ENCODE measurements at places on chromosomes 5 and 9.

DNA sequence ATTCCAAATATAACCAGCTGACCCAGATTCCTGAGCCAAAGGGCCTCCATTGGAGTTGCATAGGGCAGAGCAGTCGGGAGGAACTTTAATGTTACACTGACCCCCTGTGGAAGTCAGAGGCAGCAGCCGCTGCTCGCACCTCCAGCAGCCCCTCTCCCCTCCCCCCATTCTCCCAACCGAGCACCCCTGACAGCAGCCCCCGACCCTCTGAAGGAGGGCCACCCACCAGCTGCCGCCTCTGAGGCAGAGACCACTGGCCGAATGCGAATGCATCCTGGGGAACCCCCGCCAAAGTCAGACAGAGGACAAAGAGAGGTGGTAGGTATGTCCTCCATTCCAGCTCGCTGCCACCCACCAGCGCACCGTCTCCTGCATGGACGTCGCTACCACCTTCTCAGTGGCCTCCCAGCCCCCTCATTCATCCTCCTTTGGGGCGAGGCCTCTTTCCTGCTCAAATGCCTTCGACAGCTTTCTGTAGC lies 231.0 kb downstream of the CDK5RAP2 start:
- DNase-seq: no peak

- DNase-seq: no peak
These were observed 290.3 kb upstream of the SGCD start for GRCh38 chr5:156036640-156037039.

DNA sequence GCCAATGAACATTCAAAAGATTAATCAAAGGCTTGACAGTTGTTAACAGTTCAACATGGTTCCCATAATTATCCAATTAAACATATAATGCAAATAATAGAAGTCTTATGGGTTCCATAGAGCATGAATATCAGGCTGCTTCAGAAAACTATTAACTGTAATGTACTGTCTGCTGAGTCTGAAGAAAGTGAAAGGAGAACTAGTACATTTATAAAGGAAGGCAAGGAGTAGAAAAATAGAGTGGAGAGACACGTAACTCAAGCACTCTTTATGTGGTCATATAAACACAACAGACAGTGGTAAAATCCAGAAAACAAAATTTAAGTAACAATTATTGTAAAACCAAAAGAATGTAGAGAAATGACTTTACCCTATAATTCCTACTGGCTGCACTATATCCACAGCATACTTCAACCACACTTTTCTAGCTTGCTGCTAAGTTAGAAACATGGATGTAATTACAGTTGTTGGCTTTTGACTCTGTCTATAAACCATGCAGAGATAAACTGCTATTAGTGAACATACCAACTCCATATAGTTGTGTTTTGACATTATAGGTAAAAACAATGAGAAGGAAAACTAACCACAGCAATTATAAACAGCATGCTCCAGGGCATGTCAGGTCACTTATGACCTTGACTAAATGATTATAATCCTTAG lies 32.7 kb downstream of the NFIB start:
- DNase-seq: no peak

DNA sequence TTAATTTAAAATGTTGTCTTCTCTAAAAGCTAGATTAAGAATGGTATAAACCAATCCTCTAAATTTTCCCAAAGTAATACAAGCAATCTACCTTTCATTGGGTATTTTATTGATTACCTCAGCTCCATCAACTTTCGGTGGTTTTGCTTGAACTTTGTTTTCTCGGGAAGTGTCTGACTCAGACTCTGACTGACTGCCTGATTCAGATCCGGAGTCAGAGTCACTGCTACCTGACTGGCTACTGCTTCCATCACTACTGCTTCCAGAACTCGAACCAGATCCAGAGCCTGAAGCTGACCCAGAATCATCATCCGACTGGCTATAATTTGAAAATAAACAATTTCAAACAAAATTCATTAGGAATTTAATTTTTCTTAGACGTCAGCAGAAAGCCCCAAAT lies 24.0 kb downstream of the CHD1 start:
- no peak for DNase-seq

DNA sequence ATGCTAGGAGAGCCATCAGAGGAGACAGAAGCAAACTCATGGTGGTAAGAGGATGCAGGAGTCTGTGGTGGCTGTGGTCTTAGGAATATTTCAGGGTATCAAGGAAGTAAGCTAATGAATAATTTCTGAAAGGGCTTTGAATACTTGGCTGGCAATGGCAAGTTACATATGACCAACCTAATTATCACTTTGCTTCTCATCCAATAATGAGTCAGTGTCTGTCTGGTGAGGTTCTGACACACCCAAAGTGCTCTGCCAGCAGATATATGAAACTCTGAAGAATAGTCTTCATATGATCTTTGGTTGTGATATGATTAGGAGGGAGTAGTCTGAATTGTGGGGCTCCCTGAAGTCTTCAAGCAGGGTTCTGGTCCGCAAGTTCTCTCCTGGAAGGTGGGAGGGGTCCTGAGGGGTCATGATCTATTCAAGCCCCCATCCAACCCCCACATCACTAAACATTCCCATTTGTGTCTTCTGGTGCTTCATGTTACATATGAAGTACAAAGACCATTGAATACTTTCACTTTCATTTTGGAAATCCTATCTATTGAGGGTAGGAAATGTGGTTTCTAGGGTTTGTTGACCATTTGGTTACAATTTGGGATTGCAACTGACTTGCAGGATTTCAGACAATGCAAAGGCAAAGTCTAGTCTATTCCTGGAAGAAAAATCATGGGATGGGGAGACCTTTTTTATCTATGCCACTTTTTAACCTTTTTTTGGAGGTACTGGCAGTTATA lies 199.9 kb upstream of the CDKN2B start:
- no peak for DNase-seq

GRCh38 chr5:77008413-77008812 lies 21.8 kb upstream of the AGGF1 start:
- DNase-seq: no peak

All from hindlimb muscle (tissue), 1 donor.